ENCODE measurements at places on chromosomes 12 and 14.

GRCh38 chr14:77470224-77470870 is 12.5 kb downstream of the AHSA1 start:
- no peak for DNase-seq

GRCh38 chr14:72808564-72808963 is 85.3 kb downstream of the DPF3 start:
- no peak for DNase-seq

DNA sequence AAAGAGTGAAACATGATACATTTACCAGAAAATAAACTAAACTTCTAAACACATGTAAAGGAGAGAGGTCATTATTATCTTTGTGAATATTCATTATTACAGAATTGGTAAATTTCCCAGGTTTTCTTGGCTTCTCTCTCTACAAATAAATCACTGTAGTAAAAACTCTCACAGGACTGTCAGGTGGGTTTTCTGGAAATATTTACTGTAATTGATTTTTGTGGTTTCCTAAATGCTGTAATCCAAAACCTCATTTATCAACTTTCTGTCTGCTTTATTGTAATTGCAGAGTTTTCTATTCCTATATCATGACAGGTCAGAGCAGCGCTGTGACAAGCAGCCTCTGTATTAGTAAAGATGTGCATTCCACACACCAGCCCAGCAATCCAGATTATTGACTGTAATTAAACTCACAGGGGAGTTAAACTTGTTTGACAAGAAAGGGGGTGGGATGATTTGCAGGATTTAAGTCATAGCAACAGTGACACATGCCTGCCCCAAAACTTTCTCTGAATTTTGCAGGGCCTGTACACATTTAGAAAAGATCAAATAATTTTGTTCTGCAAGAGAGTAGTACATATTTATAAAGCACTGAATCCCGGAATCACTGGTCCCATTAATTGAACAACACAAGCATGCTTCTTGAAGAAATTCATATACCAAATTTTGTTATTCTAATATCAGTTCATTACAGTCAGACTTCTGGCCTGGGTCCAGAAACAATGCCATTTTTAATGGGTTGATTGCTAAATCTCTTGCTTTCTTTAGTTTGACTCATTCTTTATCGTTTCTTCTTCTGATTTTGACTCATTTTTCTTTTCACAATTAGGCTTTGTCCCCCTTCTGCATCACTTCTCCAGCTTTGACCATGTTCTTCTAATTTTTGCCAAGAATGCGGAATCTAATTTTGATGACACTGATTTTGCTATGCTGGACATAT is 42.2 kb downstream of the PTPRO start:
- DNase-seq, result no peak

- no peak for DNase-seq
Measured at GRCh38 chr12:106605254-106605653, 22.4 kb downstream of the RFX4 start.

- DNase-seq, result no peak
Measured at GRCh38 chr12:71954861-71955260, 16.2 kb downstream of the TPH2 start.

GRCh38 chr12:99910342-99910741 is 74.4 kb downstream of the ANKS1B start:
- DNase-seq, result no peak

- DNase-seq, result no peak
Measured at GRCh38 chr14:68961781-68962584, 17.1 kb downstream of the ACTN1 start.

DNA sequence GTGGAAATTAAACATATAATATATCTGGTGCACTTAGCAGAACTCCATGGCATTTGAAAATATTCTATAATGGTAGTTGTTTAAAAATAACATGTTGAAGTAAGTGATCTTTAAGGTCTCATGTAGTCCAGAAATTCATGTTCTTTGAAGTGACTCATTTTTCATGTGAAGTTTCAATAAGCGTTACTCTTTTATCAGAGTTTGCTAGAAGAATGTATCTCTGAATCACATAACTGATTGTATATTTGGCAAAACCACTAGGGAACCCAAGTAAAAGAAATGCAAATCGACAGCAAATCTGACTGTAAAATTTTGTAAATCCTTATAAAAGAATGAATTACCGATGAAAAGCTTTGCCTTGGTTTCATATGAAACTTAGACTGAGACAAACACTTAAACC is 463.3 kb downstream of the TMTC2 start:
- no peak for DNase-seq

- DNase-seq, result no peak
Measured at GRCh38 chr12:42916143-42916542, 326.6 kb upstream of the PRICKLE1 start.

- DNase-seq, result no peak
Measured at GRCh38 chr14:75769047-75769685, 108.1 kb downstream of the TTLL5 start.

- DNase-seq, result no peak
Measured at GRCh38 chr14:26925876-26926584, 328.2 kb upstream of the NOVA1 start.

- no peak for DNase-seq
Measured at GRCh38 chr12:106901276-106901675, 54.4 kb upstream of the TMEM263 start.

GRCh38 chr14:54533100-54533499 is 23.4 kb downstream of the CGRRF1 start:
- no peak for DNase-seq

- no peak for DNase-seq
Measured at GRCh38 chr14:95345032-95345431, 25.3 kb upstream of the CLMN start.

GRCh38 chr14:66242001-66242400 is 244.2 kb upstream of the CCDC196 start:
- no peak for DNase-seq

GRCh38 chr14:22210906-22211305 is 378.1 kb downstream of the DAD1 start:
- DNase-seq, result no peak

- no peak for DNase-seq
Measured at GRCh38 chr12:5267603-5268423, 164.1 kb upstream of the NTF3 start.

DNA sequence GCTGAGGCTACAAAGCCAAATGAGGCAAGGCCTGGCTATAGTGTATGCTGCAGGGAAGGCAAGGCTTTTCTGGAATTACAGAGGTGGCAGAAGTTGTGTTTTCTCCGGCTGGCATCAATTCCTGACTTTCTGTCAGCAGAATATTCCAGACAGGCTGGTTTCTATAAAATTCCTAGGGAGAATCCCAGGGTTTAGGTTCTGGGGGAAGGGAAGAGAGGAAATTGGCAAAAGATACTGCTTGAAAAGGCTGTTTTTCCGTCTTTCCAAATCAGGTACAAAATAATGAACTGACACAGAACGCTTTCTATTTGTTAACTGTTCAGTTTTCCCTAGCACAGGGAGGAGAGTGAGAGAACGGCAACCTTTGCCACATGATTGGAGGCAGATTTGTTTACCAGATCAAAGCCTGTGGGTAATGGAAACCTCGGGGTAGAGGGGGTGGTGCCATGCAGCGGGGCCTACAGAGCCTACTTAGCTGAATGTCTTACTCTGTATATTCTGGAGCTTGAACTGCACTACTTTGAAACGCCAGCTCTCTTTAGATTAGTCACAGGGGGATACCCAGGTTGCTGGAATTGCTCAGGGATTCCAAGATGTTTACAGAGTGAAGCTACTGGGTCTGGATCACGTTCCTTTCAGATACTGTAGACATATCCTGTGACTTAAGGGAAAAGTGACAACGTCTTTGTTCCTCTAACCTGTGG is 65.8 kb upstream of the DACT1 start:
- DNase-seq, result no peak

- DNase-seq, result no peak
Measured at GRCh38 chr12:107533218-107533617, 152.4 kb upstream of the PWP1 start.

GRCh38 chr12:54156578-54156977 is 32.2 kb downstream of the SMUG1 start:
- DNase-seq, result no peak

GRCh38 chr12:93094988-93095737 is 166.1 kb upstream of the EEA1 start:
- DNase-seq, result peak; percentile 43

DNA sequence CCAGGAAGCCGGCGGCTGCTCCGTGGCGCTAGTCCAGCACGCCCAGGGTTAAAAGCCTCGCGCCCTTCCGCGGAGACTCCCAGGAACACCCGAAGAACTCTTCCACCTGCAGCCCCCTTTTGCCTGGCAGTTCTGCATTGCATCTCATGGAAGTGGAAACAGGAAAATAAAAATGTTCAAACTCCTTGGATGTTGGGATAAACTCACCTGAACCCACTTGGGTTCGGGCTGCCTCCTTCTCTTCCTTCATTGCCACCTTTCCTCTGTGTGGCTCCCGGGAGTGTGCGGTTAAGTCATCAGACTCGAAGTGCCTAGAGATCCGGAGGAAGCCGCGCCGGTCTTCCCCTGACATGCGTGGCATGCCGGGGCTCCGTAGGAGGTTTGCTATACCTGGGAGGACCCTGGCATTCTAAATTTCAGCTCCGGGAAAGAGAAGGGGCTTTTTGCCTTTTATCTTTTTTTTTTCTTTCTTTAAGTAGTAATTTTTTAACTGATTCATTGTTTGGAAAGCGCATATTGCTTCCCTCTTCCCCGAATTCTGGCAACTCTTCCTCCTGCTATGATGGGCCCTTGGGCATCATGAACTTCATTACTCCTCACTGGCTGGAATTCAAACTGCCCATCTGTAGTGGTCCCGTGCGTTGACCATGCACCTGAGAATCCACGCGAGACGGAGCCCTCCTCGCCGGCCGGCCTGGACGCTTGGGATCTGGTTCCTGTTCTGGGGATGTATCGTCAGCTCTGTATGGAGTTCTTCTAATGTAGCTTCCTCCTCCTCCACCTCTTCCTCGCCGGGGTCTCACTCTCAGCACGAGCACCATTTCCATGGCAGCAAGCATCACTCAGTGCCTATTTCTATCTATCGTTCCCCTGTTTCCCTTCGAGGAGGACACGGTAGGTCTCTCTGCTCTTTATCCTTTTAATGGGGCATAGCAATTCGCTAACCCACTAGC is 931.4 kb downstream of the DIO2 start:
- DNase-seq, result no peak

GRCh38 chr14:101721111-101721510 is 40.4 kb upstream of the PPP2R5C start:
- DNase-seq, result no peak

- DNase-seq, result no peak
Measured at GRCh38 chr12:21026302-21026701, 104.7 kb upstream of the SLCO1B1 start.

DNA sequence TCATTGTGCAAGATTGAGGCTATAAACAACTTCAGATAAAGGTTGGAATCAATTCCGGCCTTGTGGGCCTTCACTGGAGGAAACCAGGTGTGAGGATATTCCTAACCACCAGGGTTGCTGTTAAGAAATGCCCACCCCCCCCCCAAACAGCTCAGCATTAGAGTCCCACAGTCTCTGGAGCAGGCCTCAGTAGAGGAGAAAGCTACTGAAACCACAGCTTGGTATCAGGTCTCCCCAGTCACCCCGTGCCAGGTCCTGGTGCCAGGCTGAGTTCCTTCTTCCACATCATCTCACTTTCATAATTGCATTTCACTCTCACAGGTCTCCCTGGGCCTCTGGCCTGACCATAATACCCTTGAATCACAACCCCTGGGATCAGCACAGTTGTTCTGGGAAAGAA is 12.5 kb downstream of the GALNT6 start:
- no peak for DNase-seq

- no peak for DNase-seq
Measured at GRCh38 chr14:36111822-36112583, 64.5 kb downstream of the PTCSC3 start.

GRCh38 chr12:71949646-71950045 is 11.0 kb downstream of the TPH2 start:
- no peak for DNase-seq

DNA sequence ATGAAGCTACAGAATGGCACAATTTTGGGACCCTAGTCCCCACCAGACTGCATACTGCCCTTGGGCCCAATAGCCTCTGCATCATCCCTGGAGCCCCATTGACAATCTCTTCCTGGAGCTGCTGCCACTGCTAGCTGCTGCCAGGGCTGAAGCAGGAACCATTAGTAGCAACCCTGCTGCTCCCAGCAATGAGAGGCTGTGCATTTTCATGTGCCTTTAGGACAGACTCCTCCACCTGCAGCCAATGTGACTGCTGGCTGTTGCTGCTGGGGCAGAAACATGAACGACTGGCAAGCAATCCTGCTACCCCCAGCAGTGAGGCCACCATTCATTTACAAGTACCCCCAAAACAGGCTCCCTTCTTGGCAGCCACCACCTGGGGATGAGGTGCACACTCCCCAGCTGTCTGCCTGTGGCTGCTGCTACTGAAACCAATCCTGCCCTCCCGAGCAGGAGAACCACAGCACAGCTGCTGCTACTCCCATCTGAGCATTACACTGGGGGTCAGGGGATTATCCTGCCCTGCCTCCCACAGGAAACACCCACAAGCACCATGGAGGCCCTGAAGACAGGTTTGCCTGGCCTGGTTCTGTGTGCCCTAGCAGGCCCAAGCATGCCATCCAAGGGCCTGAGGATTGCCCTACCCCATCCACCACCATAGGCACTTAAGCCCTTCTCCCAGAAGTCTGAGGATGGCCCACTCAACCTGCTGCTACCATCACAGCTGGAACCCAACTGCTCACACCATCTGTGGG is 181.0 kb downstream of the MYRFL start:
- DNase-seq, result no peak

DNA sequence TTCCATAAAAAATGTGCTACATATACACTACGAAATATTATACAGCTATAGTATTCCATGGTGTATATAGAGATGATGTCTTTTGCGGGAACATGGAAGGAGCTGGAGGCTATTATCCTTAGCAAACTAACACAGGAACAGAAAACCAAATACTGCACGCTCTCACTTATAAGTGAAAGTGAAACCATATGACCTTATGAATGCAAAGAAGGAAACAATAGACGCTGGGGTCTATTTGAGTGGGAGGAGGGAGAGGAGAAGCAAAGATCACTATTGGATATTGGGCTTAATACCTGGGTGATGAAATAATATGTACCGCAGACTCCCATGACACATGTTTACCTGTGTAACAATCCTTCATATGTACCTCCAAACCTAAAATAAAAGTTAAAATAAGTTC is 142.8 kb downstream of the LRFN5 start:
- DNase-seq, result peak; percentile 1

- DNase-seq, result peak; percentile 33
Measured at GRCh38 chr12:92927436-92928281, 1.4 kb downstream of the EEA1 start.

DNA sequence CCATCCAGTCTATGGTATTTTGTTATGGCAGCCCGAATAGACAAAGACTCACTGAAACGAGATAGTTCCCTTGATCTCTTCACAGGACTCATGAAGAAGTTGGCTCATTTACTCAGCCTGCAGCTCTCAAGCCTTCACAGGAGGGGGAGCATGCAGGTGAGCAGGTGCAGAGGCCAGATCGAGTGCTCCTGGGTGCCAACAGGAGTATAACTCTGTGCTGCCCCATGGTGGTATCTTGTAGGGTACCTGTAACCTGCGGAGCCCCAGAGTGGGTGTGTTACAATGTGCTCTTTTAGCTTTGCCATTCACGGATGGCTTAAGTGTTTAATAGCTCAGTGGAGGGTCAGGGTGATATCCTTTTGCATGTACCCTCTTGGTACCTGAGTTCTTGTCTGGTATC is 159.5 kb downstream of the METTL25 start:
- no peak for DNase-seq

All from NAMALWA (cell line).